ENCODE measurements at places on chromosomes 1 and 21.

- no peak for DNase-seq
Measured at GRCh38 chr1:52947490-52947889, 20.4 kb downstream of the SCP2 start.

DNA sequence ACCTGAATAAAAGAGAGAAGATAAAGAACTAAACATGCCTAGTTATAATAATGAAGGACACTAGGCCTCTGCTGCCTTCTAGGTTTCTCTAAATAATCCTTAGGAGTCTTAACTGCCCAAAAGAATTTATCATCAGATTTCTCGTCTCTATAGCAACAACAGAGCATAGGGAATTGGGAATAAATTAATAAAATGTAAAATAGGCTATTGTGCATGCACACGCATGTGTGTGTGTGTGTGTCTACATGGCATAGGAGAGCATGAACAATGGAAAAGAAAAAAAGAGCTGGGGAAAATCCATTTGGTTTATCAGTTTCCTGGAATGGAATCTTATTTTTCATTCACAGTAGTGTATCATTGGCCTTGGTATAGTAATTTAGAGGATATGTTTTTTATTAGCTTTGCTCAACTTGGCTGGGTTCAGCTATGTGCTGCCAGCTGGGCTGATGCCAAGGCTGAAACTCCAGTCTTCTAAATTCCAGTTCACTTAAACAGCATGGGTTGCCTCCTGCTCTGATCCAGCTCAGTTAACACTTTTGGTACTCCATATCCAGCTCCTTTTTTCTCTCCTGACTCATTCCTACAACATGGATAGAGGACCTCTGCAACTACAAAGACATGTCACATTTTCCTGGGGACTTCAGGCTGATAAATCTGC, 80.6 kb upstream of the SLFNL1 start:
- DNase-seq = no peak

- no peak for DNase-seq
Measured at GRCh38 chr1:114118351-114118990, 35.2 kb downstream of the SYT6 start.

DNA sequence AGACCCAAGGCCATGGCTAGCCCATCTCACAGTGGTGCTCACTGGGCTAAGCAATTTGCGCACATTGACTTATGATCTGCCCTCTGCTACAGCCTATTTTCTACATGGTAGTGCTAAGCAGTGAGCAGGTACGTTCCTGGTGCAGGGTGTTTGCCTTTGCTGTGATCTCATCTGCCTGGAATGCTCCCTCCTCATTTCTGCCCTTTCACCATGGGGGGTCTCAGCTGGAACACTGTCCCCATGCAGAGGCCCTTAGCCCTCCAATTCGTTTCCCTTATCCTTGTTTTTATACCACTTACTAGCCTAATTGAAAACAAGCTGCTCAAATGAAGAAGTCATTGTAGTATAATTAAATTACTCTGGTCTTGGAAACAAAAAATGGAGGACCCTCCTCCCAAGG, 2.0 kb upstream of the B3GALT5 start:
- no peak for DNase-seq

GRCh38 chr1:209406168-209406567, 177.3 kb upstream of the CAMK1G start:
- DNase-seq = no peak

DNA sequence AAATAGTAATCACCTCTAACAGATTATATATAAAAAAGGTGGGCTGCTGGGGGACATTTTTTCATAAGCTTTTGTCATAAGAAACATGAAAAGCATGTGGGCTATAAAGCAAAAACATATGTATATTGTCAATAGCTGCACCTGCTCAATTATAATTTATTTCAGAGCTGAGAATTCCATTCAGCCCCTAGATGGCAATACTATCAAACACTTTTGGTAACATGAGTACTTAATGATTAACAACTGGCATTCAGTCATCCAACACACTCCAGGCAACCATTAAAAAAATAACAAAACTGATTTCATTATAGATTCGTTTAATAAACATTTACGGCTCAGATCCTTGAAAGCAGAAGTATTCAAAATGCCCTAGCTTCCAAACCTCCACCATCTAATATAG, 115.1 kb downstream of the KCTD3 start:
- peak; percentile 8 for DNase-seq

DNA sequence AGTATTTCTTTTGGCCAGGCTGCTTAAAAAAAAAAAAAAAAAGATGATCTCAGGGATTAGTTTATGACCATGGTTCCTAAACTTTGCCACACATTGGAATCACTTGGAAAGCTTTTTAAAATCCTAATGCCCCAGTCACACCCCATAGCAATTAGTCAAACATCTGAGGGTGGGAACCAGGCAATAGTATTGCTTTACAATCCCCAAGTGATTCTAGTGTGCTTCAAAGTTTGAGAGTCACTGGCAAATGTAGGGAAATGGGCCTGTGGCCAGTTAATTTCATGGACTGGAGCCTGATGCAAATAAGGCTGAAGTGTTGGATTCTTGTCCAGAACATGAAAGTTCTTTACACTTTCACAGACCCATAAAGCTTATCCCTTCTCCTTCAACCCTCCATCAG, 374.6 kb upstream of the ESRRG start:
- DNase-seq = no peak
